ENCODE measurements at places on chromosomes 4 and X.

GRCh38 chrX:54413753-54414152 lies 26.5 kb upstream of the TSR2 start:
- no peak for DNase-seq

GRCh38 chrX:40155589-40156469 lies 58.1 kb upstream of the BCOR start:
- DNase-seq = no peak

- no peak for DNase-seq
These were observed 24.7 kb upstream of the CT47A1 start for GRCh38 chrX:121010218-121010617.

DNA sequence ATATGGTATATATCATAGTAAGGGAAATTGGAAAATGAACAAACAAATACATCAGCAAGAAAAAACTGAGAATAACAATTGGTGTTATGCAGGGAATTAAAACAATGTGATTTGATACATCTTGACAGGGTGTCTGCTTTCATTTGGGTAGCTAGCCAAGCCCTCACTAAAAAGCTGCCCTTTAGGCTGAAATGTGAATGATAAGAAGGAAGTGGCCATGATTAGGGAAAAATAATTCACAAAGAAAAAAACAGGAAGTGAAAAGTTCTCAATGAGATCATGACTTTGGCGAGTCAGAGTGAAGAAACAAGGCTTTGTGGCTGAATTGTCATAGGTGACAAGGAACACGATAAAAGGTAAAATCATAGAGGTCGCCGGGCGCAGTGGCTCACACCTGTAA lies 675.8 kb upstream of the SLIT2 start:
- no peak for DNase-seq

DNA sequence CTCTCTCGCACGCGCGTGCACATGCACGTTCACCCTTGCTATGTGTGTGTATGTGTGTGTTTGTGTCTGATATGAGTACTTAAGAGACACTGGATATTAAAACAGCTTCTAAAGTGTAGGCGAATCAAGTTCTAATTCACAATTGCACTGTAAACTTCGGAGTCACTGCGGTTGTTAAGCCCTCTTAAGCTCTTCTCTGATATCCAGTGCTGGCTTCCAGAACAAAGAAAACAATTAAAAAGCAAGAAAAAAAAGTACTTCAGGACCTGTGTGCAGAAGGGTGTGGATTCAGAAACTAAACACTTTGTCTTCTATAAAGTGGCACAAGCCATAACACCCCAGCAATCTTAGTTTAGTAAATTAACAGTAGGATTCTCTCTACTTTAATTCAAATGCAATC lies 300.2 kb downstream of the PCDH7 start:
- no peak for DNase-seq

DNA sequence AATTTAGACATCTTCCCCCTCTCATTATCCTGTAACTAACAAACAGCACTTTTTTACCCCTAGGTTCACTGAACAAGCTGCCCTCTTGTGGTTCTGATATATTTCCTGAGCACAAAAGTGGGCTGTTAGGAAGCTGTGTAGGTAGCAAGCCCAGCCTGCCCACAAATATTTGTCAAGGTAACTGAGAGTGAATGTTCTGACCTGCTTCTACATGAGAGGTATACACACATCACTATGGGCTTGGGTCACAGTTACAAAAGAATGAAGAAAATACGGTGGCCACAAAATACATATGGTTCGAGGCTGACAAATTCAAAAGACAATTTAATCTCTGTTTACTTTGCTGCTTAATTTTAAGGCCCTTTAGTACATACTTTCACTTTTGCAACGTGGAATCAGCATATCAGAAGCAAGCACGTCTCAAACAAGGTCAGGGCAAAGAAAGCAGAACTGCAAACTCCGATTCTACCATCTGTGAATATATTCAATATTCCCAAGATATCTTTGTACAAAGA lies 78.7 kb downstream of the RBM47 start:
- DNase-seq = no peak

- no peak for DNase-seq
These were observed 304.5 kb upstream of the DIPK2B start for GRCh38 chrX:45505214-45505613.

- no peak for DNase-seq
These were observed 83.8 kb upstream of the UCP1 start for GRCh38 chr4:140652601-140653000.

DNA sequence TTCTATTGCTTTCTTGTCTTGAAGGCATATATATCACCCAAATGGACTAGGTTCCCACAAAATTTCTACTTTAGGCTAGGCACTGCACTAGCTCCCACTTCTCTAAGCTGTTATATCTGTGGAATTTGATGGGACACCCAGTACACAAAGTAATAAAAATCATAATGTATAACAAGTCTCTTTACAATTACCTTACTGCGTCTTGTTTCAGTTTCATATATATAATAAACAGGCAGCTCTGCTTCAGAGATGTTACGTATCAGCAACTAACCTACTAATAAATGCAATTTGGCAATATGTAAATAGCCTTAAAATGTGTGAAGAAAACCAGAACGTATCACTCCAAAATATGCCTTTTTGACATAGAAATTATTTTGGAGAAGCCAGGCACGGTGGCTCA lies 42.0 kb upstream of the UGDH start:
- DNase-seq = no peak

DNA sequence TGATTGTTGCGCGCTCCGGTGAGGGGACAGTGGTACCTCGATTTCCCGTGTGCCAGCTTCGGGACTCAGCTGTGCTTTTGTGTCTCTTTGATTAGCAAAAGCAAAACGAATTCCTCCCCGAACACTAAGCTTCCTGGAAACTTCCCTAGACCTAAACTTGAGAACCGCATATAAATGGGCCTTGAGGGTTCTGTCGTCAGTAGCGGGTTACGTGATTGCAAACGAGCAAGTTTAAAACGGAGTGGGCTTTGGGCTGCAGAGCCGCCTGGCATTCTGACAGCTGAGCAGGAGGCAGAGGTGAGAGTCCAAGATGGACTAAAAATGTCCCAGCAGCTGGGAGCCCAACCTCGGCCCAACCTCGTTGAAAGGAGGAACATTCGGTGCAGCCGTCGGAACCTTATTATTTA lies 1.2 kb upstream of the TAPT1 start:
- DNase-seq = no peak

DNA sequence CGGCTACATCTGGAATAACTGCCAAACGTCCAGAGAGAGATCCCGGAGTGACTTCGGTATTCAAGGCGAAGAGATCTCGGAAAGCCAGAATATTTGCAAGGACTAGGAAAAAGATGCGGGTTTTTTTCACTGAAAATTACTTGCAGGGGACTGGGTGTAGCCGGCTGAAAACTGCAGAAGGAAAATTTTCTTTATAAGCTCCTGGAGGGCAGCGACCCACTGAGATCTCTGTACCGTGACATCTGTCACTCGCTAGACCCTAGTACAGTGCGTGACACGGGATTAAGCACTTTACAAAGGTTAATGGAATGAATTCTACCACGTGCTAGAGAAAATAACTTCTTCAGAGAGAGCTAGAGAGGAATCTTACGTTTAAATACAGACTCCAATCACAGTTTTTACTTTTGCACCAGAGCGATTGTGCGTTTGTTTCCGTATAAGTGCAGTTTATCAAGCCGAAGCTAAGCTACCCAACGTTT lies 1.1 kb upstream of the LCORL start:
- no peak for DNase-seq

- DNase-seq = no peak
These were observed 227.7 kb downstream of the BCOR start for GRCh38 chrX:39869846-39870601.

GRCh38 chr4:566508-567295 lies 9.4 kb downstream of the TMEM271 start:
- DNase-seq = peak; percentile 62

DNA sequence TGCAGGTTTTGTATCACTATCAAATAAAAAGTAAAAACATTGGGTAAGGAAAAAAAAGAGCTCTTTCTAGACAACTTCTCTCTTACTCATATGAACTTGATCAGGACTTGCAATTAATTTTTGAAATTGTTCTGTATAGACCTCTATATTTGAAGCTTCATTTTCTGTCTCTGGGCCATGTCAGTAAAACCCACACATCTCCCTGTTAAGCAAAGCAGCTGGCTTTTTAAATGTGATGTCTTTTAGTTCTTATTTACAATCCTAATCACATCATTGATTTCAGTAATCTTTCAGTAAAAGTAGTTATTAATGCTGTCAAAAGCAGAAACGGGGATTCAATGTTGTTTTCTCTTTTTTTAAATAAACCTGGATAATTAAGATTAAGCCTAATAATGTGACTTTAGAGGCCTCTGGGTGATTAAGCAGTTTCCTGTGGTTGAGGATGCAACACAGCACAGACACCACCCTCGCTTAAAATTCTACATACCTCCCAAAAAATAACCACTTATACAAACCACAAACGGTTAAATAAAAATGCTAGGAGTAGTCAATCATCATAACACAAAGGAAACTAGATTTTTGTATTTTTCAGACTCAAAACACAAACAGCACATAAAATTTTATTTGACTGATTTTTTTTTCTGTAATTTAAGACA lies 5.2 kb upstream of the PCDH10 start:
- DNase-seq = no peak

- no peak for DNase-seq
These were observed 97.5 kb downstream of the MAOA start for GRCh38 chrX:43753637-43754036.

GRCh38 chrX:40694802-40695201 lies 40.5 kb downstream of the MED14 start:
- no peak for DNase-seq

DNA sequence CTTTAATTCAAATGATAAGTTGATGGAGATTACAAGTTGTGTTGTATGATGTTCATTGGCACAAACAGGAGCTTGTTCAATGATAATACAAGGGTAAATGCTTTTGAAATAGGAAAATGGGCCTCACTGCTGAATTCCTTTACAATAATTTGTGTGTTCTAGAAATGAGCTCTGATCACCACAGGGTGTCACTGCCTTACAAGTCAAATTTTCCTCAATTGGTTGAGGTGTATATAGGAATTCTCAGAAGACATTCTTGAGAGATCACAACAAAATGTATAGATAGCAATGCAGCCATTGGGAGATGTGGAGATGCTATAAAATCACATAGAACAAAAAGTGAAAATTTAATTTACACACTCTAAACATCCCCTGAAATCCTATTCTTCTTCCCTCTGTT lies 49.6 kb downstream of the KLF8 start:
- DNase-seq = no peak

- DNase-seq = no peak
These were observed 5.5 kb downstream of the L1CAM start for GRCh38 chrX:153880440-153880815.

- no peak for DNase-seq
These were observed 76.9 kb downstream of the TMLHE start for GRCh38 chrX:155535866-155536265.

DNA sequence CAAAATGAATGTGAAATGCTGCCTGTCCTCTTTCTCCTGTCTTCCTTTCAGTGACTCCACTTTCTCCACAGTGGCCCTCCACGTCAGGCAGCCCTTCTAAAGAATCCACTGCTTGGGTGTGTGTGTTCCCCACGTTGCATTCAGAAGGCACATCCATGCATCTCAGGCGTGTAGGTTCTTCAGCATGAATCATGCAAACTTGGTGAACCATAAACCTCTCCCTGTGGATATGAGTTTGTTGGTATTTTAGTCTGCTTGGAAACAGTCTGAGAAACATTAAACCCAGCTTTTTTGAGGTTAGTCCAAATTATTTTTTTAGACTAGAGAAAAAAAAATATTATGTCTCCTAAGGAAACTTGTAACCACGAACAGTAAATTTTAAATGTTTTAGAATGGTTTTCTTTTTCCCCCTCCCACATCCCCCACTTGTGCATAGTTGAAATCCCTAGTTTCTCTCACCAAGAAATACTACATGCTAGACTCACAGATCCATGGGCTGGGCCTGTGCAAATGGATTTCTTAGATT lies 251.6 kb downstream of the CBR4 start:
- no peak for DNase-seq

DNA sequence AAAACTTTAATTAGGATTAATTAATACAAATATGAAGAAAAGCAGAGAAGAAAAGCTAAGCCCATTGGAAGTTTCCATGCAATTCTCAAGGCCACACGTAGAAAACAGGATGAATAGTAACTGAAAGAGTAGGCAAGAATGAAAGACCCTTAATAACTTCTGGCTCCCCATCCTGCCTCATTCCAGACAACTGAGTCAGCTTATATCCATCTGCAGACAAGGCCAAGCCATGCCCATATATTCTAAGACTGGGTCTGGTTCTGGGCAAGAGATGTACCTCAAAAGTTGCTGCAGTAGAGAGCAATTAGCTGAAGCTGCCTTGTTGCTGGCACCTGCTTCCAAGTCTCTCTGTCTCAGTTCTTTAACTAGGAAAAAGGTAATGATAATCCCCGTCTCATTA lies 244.1 kb downstream of the GPC3 start:
- DNase-seq = no peak

DNA sequence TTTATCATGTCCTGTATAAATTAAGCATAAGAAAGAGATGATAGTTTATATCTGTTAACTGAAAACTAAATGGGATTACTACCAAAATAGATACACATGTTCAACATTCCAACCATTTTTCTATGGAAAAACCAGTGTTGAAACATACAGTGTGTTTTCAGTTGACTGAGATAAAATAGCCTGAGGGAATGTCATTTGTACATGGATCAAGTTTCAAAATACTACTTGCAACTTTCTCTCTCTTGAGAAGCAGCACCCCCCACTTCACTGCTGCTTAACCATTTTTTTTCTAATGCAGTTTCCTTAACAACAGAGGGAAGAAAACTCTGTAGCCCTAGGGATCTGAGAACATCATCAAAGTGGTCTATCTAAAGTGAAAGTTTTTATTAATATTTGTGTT lies 70.8 kb downstream of the NPNT start:
- no peak for DNase-seq

GRCh38 chr4:173334891-173335752 lies 964 bp upstream of the HMGB2 start:
- DNase-seq = peak; percentile 50

- no peak for DNase-seq
These were observed 893.9 kb downstream of the PCDH7 start for GRCh38 chr4:31613946-31614623.

GRCh38 chr4:147351083-147351787 lies 129.7 kb upstream of the EDNRA start:
- no peak for DNase-seq

DNA sequence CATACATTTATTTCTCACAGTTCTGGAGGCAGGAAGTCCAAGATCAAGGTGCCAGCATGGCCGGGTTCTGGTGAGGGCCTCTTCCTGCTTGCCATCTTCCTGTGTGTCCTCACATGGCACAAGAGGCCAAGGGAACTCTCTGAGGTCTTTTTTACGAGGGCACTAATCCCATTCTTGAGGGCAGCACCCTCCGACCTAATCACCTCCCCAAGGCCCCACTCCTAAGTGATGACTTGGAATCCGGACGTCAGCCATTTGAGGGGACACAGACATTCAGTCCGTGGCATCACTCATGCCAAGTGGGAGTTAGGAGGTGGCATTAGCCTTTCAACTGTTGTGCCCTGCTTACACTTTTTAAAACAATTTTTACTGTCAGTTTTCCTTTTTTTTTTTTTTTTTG lies 27.3 kb downstream of the MAN2B2 start:
- no peak for DNase-seq
